ENCODE measurements at places on chromosomes 1 and 21.

- no peak for DNase-seq
Observed at GRCh38 chr1:205678286-205679111, 1.8 kb downstream of the SLC45A3 start.

DNA sequence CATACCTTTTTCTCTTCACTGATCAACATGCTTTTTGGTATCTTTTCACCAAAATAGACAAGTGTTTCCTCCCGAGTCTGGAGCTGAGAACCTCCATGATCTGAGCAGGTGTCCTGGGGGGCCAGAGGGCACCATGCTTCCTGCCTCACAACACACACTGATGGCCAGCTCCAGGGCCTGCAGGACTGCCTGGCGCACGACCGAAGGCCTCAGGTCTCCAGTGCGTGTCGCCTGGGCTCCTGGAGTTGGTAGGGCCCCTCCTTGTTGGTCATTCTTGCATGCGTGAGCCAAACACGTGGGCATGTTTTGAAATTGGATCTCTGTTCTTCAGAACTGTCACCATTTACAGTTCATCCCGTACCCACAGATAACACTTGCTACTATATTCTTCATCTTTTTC, 64.4 kb downstream of the SLC37A1 start:
- DNase-seq: no peak

- DNase-seq: no peak
Observed at GRCh38 chr1:159827549-159827948, 876 bp downstream of the SLAMF8 start.

- DNase-seq: no peak
Observed at GRCh38 chr1:87250336-87250735, 78.3 kb upstream of the LMO4 start.

- no peak for DNase-seq
Observed at GRCh38 chr1:89894210-89895201, 73.7 kb downstream of the LRRC8D start.

- DNase-seq: no peak
Observed at GRCh38 chr1:32219022-32219421, 3.1 kb downstream of the TMEM234 start.

DNA sequence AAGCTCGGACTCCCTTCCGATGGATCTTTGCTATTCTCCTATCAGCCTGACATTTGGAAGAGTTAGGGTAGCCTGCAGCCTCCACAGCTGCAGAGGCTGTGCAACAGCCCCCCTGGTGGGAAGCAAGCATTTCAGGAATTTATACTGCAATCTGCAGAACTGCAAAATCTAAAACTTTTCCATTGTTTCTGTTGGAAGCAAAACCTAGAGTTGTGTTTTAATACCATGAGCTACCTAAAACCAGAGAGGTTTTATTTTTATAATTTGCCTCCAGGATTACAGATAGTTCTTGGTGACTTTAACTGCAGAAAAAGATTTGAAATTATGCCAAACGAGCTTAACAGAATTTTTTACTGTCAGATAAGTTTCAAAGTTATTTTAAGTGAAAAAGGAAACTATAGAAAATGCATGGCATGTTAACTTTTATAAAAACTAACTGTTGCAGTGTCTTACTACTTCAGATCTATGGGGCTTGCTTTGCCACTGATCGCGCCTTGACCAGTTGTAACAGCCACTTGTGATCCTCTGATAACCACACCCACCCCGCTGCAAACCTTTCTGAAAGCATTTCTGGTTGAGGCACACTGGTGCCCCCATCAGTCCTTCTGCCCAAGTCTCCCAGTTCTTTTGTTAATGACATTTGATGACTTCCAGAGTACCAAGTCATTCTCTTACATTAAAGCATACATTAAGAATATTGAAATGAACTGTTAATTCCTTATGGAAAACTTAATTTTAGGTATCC, 64.8 kb downstream of the PRDM2 start:
- no peak for DNase-seq

DNA sequence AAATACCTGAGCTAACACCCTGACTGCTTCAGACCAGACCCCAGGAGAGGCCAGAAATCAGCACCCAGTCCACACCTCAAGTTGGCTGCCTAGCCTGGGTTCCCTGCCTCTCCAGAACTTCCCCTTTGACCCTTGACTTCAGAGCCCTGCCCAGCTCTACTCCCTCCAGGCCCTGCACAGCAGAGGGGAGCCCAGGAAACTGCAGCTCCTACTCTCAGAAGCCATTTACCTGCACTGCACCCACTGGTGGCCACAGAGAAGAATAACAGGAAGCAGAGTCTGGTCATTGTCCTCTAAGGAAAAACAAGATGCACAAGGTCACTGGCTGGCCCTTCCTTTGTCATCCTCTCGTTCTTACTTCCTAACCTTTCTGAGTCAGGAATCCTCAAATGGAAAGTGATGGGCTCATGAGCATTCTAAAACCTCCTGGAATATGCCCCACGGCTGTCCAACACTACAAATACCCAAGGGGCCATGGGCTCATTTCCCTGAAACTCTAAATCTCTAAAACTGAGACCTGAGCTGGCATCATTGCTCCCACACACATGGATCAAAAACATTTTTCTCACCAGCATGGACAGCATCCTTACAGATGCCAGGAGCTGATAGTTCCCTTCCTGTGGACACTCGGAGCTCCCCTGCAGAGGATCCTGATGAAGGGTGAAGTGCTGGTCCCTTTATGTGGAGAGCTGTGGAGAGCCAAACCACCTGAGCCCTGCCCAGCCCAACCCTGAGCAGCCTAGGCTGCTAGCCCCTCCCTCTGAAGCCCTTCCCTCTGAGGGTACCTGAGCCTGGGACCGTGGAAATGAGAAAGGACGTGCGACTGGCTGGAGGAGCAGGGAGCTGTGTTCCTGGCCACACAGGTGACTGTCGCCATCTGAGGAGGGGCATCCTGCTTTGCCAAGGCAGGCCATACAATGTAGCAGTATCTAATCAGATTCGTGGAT, at the start of gene ITLN2:
Gene ITLN2, minus strand, starts transcription at position 652 of the 947 bp plus-strand sequence. Its CDS starts 68 bp downstream, at position 584.
- peak; percentile 51 for DNase-seq

DNA sequence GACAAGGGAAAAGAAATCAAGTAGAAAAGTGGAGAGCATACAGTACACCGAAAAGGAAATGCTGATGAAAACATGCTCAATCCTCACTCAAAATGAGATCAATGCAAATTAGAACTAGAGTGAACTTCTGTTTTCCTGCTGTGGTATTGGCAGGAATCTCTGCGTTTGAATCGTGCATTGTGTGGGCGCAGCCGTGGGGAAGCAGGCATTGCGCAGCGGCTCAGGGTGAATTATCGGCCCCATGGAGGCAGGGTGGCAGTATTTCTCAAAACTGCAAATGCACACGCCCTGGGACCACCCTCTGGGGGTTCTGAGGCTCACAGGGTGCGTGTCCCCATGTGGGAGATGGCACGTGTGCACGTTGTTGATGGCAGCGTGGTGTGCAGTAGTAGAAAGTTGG, 140.6 kb downstream of the PEX14 start:
- DNase-seq: peak; percentile 78

- no peak for DNase-seq
Observed at GRCh38 chr1:166721145-166721544, 118.1 kb upstream of the POGK start.

DNA sequence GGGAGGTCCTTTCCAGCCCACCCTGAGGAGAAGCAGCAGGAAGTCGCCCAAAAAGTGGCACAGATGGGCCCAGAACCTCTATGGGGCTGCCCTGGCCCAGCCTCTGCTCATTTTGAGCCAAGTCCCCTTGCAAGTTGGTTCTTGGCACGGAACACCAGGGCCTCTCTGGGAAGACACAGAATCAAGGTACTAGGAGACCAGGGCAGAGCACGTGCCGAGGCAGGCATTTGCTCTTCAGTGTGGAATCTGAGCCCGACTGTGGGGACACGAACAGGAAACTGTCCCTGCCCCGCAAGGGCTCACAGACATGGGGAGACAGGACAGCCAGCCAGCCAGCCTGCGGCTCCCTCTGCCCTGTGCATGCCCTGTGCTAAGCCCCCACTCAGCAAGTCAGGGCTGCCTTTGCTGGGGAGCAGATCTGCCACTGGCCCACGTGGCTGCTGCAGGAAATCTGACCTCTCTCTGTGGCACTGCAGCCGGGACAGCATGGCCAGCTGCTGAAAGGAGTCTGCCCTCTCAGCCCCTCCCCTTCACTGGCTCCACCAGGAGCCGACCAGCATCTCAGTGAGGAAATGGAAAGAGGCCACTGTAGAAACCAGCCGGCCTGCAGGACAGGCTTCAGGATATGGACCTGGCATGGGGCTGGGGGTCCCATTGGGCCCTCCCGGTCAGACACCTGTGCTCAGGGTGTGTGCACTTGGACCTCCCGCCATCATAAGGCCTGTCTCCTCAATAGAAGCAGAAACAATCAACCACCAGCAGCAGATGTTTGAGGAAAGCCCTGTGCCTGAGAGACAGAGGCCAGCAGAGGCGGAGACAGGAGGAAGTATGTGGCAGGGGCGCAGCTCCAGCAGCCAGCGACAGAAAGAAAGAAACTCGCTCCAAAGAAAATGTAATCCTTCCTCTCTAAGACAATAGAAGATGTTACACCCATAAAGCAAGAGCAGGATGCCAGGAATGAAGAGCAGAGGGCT, 3.7 kb downstream of the ARHGEF16 start:
- DNase-seq: peak; percentile 17

- no peak for DNase-seq
Observed at GRCh38 chr1:114094675-114095074, 59.0 kb downstream of the SYT6 start.

DNA sequence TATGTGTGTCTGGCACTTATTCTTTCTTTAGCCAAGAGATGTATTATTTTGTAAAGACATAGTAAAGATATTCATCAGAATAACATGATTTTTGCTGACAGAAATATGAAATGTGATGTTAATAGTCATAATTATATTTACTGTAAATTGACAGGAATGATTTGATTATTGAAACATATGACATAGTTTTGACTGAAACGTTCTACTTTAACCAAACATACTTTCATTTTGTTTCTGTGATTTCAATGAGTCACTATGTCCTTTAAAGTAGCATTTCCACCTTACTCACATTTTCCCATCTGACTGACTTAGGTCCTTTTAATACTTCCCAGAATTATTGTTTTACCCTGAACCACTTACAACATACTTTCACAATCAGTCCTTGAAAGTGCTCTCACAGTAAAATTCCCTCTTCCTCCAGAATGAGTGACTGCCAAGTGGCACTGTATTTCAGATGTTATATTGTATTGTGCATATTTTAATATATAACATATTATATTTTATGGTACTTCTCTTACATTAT, 437.9 kb downstream of the NCAM2 start:
- DNase-seq: no peak

GRCh38 chr1:48043622-48044021, 46.4 kb upstream of the TRABD2B start:
- no peak for DNase-seq

- DNase-seq: no peak
Observed at GRCh38 chr1:218366322-218367052, 21.4 kb downstream of the TGFB2 start.

- no peak for DNase-seq
Observed at GRCh38 chr1:175504875-175505555, 238.4 kb downstream of the TNR start.

DNA sequence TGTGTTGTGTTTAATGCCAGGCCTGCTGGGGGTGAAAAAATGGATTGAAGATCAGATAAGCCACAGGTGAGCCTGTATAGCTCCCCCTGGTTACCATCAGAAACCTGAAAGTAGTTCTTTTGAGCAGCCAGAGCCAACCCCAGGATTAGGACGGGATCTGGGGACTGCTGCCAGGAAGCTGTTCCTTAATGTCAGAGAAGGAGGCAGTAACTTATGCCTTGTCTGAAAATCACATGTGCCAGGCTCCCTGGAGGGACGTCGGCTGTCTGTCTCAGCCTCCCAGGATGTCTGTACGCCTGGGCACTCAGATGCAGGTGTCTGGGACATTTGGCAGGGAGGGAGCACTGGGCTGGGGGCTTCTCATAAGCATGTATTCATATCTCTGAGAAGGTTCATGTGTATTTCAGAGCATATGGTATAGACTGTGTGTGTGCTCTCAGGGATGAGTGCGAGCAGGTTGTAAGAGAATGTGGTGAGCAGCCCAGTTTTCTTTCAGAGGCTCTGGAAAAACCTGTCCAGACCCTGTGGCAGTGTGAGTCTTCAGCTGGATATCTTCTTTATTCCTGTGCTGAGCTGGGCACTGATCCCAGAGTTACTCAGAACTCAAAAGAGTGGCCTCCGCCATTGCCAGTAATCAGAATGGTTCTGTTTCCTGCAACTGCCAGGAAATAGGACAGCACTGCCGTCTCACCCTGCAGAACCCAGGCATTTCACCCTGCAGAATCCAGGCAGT, 2.8 kb downstream of the FAM43B start:
- no peak for DNase-seq

DNA sequence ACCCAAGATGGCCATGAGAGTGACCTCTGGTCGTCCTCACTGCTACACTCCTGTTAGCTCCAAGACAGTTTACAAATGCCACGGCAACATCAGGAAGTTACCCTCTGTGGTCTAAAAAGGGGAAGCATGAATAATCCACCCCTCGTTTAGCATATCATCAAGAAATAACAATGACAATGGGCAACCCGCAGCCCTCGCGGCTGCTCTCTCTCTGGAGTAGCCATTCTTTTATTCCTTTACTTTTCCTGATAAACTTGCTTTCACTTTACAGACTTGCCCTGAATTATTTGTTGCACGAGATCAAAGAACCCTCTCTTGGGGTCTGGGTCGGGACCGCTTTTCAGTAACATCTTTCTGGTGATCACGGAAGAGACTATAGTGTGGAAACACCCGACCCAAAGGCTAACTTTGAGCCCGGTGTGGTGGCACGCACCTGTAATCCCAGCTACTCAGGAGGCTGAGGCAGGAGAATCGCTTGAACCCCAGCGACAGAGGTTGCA, 19.8 kb upstream of the COX20 start:
- DNase-seq: peak; percentile 90

GRCh38 chr1:239240736-239241135, 145.6 kb upstream of the CHRM3 start:
- no peak for DNase-seq

DNA sequence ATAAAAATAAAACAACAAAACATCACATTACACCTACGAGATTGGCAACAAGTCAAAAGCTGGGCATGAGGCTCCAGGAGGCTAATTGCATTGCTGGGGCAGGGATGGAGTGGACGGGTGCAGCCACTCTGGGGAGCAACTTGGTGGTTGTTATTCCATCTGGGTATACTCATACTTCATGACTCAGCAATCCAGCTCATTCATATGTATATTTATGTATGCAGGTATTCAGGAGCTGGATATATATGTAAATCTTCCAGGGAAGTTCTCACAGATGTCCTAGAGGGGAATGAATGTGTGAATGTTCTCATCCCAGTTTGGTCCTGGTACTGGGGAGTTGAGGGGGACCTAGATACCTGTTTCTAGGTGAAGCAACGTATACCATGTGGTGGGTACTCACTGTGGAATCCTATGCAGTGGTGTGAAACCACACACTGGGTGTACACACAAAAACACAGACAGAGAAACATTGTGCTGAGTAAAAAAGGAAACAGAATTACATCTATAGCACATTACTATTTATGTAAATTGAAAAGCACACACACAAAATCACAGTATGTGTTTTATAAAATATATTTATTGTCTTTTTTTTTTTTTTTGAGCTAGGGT, 79.7 kb upstream of the RAB4A start:
- DNase-seq: no peak
